ENCODE measurements at places on chromosomes 1 and 21.

DNA sequence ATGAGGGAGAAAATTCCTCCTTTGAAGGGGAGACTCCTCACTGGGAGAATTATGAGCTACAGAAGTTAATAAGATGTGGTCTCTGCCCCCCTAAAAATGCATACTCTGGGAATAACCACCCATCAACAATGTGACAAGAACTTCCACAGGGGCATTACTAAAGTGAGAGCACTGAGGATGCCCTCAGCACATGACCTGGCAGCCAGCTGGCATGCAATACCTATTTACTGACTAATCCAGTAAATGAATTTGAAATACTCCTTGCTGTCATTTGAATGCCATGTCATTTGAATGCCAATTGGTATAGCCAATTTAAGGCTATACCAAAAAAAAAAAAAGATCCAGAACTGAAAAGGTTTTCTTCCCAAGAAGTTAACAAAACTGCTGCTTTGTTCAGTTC, 30.8 kb downstream of the PLPP3 start:
- DNase-seq = no peak

GRCh38 chr1:10117865-10118264, 85.1 kb downstream of the UBE4B start:
- no peak for DNase-seq

DNA sequence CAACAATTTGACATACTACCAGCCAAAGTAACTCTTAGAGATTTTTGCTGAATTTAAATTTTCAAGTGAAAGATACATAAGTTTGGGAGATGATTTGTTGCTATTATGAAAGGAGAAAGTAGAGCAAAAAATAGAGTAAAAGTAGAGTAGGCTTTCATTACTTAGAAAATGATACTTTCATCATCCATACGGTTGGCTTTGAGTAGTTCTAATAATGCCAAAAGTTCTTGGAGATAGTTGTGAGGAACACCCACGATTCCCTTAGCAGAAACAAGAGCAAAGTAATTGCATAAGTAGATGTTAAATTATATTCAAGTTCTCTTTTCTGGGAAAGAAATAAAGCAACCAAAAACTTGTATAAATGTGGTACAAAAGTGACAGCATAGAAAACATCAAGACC, 95.0 kb upstream of the VAV3 start:
- no peak for DNase-seq

GRCh38 chr1:20165522-20165951, 20.4 kb upstream of the UBXN10 start:
- peak; percentile 38 for DNase-seq

DNA sequence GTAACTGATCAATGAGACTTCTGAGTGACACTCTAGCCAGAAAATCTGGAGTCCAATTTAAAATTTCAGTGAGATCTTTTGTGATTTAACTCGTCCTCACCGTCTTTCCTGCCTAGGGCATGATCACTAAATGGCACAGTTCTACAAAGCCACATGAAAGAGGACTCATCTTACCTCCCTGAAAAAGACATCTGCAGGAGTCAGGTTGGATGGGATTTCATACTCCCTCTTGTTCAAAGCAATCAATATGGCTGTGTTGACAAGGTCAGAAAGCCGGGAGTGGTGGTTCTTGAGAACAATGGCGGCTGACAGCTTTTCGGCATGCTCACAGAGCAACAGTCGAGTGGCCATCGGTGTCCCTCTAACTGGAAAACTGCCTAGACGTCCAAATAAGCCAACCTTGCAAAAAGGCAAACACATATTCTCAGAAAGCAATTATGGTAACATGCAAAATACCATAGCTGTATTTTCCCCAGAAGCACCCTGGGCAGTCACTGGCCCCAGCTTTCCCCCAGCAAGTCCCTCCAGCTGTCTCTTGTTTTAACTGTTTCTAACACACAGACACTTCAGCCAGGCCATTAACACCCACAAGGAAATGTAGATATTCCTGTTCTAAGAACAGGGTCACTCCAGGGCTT, 36.6 kb upstream of the ACTA1 start:
- no peak for DNase-seq

DNA sequence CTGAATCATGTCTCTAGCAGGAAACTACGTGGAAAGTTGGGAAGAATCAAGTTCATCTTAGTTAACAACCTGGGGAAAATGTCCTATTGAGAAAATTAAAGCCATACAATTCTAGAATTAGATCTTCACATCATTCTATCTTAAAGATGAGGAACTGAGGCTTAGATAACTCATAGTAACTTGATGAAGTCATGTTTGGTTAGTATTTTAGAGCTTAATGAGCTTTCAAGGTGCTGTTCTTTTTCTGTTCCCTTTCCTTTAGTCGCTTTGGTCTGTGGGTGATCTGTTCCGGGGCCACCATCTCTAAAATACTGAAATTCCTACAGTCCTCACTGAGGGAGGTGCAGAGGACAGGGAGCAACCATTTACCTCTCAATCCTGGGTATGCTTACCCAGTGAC, 4.3 kb upstream of the GLUL start:
- DNase-seq = no peak

- DNase-seq = no peak
These were observed 179.5 kb upstream of the ARHGEF16 start for GRCh38 chr1:3274972-3275371.

GRCh38 chr1:229397762-229398161, 36.1 kb downstream of the ACTA1 start:
- DNase-seq = no peak

DNA sequence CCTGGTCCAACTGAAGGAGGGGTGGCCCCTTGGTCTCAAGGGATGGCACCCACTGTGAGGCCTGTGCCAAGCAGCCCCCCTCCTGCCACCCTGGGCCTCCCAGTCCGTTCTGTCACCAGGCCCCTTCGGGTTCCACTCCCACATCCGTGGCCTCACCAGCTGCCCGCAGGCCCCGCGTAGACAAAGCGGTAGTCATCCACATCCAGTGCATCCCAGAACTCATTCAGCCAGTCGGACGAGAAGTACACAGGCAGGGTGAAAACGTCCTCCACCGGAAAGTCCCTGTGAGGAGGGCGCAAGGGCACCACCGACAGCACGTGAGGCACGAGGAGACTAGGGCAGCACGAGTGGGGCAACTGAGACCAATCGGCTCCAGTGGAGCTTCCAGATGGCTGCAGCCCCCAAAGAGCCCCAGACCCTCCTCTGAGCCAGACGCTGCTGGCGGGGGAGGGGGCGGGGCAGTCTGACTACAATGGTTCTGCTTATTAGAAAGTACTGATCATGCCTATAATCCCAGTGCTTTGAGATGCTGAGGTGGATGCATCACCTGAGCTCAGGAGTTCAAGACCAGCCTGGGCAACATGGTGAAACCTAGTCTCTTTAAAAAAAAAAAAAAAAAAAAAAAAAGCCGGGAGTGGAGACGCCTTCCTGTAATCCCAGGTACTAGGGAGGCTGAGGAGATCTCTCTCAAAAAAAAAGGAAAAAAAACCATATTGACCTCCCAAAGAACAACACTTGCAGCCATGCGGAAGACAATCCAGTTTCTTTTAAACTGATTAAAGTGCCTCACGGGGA, 1.2 kb downstream of the JMJD4 start:
- DNase-seq = no peak

DNA sequence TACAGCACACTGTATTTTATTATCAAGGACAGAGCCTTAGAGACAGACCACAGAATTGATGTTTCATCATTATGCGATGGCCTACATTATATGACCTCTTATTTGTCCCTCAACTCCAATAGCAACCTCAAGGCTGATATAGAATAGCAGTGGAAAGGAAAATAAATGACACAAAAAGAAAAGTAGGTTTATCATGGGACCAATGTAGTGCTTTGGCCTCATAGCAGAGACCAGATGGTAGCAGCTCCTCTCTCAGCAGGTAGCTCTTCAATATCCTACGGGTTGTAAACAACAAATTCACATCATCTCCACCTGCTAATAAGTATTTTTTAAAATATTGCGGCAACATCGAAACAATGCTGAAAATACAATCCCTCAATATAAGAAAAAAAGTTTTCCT, 25.2 kb downstream of the ANP32E start:
- DNase-seq = no peak

GRCh38 chr1:117659550-117660270, 53.9 kb downstream of the TENT5C start:
- DNase-seq = no peak

DNA sequence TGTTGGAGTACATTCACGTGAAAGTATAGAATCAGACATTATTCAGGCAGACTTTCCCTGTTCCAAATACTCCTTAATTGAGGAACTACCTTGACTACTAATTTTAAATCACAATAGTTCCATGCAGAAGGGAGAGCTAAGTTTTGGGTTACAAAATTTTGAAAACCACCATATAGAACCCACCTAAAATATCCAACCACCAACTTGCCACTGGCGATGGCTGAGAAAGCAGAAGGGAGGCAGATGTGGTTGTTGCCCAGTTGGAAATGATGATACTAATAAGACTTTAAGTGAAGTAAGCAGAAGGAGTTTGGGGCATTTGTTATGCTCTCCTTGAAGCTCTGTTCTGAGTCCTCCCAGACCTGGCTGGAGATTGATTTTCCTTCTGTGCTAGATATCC, 190.7 kb downstream of the HLX start:
- no peak for DNase-seq

GRCh38 chr1:21323091-21323490, 32.8 kb upstream of the ECE1 start:
- no peak for DNase-seq

GRCh38 chr1:103529746-103530145, 4.2 kb downstream of the RNPC3 start:
- DNase-seq = no peak

- DNase-seq = no peak
These were observed 223.7 kb upstream of the FAM78B start for GRCh38 chr1:166390366-166391033.

DNA sequence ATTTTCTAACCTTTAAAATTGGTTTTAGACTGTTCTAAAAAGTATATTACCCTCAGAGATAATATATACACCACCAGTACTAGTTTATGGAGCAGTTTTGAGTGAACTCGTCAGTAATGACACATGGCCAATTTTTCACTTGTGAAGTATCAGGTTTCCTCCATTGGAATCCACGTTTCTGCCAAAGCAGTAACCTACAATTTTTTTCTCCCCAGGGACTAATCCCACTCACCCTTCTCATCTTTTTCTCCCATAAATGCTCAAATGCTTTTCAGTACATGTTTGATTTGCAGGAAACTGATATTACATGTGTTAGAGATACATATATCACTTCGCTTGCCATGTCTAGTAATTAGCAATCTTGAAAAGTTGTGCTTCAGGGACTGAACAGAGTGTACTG, 94.1 kb downstream of the COL24A1 start:
- no peak for DNase-seq

DNA sequence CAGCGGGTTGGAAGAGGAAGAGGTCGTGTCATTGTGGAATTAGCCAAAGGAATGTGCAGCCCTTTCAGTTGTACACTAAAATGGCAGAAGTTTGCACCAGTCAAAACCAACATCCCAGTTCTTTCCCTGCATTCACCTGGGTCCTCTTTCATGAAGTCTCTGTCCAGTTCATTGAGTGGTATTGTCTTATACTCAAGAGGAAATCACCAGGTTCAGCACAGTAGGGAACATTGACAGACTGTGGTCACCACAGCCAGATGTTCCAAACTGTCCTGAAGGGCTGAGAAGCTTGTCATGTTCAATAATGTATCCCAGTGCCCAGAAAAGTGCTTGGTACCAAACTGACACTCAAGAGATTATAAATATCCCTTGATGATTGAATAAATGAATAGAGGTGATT, 131.6 kb downstream of the GLUL start:
- no peak for DNase-seq

DNA sequence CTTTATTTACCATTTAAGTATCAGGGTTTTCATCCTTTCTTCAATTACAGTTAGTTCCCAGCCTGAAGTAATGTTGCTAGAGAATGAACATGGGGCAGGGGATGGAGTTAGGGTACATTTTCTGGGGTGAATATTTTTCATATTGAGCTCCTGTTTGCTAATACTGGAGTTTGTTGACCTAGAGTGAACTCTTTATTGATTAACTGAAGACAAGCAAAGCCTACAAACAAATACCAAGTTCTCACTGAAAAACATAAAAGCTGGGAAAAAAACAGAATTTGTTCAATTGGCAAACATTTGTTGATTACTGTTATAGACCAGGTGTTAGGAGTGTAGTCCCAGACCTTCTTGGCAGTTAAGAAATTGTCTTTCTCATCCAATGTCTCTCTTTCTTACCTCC, 28.2 kb upstream of the PIGV start:
- no peak for DNase-seq

DNA sequence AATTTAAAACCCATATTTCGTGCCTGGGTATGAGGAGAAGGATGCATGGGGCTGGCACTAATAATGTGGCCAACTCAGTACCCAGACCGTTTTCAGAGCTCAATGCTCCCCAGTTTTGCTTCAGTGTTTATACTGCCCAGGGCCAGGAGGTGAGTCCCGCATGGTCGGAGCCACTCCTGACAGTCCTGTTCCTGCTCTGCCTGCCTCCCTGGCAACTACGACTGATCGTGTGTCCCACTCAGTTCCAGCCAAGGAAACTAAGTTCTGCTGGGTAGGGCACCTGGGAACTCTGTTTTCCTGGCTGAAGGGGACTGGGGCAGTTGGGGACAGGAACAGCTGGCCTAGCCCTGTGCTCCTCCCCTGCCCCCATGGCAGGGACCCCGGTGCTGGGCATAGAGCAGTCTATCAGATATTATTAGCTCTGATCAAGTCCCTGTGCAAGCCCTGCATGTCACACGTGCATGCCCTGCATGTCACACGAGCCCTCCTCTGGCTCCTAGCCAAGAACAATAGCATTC, 19.2 kb downstream of the S100A7 start:
- peak; percentile 41 for DNase-seq

DNA sequence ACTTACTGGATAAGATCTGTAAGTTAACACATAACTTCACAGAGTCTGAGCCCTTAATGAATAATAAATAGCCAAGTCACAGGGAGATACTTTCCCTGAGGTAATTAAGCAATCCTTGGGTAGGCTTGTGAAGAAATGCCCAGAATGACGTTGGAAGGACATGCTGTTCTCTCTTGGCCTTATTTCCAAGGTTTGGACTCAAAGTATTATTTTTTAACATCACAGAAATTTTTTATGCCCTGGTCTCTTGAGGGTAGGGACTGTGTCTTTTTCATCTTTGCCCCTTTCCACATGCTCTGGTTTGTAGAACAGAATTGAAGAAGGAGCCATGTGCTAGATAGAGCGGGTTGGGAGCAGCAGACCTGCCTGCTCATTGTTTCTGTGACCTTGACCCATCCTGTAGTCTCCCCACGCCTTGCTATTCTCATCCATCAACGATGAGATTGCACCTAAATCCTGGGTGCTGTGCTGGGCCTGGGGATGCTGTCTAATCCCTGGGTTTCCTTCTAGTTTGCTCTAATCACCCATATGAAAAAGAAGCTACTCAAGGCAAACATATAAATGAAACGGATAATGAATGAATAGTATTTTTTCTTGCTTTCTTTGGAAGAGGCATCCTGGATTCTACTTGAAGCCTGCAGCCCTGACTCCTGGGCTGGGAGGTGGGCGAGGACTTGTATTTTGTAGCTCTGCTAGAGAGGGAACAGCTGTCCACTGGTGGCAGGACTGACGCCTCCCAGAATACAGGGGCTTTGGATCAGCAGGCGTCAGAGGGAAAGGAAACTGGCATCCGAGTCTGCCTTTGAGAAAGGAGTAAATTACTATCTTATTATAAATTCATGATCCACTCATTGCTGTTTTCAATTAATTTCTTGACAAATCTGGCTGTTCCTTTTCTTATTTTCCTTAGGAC, 17.5 kb upstream of the LAMTOR5 start:
- DNase-seq = no peak

Data from NCI-H510A treated with DMSO at 0.1 percent for 48 hours (cell line).